CD4-positive, alpha-beta T cell treated with Interleukin-21 for 1 hour (primary cell): ENCODE measurements at places on chromosomes 11 and 22.
A peak's percentile ranks its signal among the peaks of the same experiment; 100 is the strongest.

DNA sequence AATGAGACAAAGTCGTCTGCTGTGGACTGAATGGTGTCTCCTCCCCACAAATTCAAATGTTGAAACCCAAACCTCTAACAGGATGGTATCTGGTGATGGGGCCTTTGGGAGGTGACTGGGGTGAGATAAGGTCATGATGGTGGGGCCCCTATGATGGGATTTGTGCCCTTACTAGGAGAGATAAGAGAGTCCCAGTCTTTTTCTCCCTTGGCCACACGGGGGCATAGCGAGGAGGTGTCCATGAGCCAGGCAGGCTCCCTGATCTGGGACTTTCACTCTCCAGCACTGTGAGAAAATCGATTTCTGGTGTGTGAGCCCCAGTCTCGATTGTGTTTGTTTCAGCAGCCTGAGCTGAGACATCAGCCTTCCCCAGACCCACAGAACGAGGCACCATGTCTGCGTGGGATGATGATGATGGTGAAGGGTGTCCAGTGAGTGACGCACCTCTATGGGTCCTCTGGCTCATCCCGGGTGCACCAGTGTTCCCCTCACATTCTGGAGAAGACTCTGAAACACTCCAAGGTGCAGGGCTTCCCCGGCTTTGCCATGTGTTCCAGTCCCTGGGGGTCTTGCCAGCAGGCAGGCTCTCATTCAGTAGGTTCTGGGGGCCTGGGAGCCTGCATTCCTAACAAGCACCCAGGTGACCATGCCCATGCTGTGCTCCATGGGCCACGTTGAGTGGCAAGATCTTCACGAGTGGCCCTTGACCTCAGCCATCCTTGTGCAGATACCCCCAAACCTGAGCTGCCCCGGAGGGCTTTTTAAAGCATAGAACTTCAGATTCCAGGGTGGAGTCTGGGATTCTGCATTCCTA, 363.0 kb downstream of the CTTN start:
- DNase-seq, result no peak

GRCh38 chr11:19055016-19055415, 5.5 kb downstream of the MRGPRX2 start:
- DNase-seq, result no peak

- DNase-seq, result no peak
Measured at GRCh38 chr11:61378713-61379313, 13.6 kb upstream of the TMEM216 start.

DNA sequence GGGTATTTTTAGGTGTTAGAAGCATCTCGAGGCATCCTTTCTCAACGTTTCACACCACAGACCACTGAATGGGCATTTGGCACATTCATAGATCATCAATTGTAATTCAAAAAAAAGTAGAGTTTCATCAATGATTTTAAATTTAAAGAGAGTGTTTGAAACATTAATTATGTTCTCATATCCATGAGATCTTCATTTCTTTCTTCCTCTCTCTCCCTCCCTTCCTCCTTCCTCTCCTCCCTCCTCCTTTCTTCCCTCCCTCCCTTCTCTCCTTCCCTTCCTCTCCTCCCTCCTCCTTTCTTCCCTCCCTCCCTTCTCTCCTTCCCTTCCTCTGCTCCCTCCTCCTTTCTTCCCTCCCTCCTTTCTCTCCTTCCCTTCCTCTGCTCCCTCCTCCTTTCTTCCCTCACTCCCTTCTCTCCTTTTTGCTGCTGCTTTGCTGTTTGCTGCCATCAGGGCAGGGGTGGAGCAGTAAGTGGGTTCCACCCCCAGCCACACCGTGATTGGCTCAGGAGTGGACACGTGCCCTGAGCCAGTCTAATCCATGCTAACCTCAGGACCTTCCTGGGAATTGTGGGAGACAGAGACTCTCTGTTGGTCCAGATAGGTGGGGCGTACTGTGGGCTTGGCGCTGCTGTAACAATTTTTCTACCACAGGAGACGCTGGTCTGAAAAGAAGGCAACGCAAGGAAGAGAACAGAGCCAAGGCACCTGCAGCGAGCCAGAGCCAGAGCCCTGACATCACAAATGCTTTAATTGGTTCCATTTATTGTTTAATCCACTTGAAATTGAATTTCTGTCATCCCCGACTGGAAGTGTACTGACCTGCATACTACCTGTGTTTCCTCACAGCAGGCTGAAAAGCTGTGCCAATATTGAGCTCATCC, 33.7 kb upstream of the APOBEC3A start:
- no peak for DNase-seq

- DNase-seq, result no peak
Measured at GRCh38 chr11:105273660-105274280, 134.2 kb upstream of the CARD18 start.

GRCh38 chr11:1784761-1785650, 21.3 kb upstream of the CTSD start:
- no peak for DNase-seq

DNA sequence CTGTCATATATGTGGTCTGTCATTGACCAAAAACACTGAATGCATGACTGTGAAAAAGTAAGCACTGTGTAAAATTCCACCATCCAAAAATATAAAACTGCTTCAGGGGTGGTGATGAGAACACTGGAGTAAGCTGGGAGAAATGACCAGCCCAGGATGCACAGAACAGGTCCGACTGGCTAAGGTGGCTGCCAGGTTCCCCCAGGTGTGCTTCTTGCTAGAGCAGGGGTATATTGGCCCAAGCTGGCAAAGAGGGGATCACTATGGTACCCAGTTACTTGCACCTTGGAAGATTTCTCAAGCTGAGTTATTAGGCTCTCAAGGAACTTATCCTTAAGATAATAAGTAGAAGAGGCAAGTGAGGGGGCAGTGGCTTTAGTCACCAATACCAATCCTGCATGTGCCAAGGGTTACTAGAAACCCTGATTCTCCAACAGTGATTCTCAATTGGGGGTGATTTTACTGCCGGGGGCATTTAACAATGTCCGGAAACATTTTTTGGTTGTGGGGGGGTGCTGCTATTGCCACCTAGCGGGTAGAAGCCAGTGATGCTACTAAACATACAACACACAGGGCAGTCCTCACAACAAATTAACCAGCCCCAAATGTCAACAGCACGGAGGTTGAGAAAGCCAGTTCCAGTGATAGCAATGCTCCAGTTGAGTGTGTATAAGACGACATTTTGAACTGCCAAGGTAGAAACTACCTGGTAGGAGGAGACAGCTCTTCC, 15.7 kb downstream of the SNU13 start:
- peak; percentile 20 for DNase-seq

DNA sequence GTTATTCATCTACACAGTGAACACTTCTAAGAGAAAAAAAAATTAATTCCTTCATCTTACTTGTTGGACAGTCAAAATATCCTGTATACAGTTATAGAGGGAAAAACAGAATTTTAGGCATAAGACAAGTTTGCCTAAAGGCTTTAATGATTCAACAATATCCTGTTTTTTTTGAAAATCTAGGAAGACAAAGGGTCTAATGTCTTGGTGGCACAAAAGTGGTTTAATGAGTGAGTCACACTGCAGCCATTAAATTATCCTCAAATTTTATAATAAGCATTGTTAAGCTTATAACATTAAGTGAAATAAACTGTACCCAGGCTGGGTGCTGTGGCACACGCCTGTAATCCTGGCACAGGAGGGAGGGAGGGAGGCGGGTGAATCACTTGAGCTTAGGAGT, 72.9 kb downstream of the GAB2 start:
- no peak for DNase-seq
